RCC 7860 (cell line): ENCODE measurements at places on chromosomes 7 and 10.

DNA sequence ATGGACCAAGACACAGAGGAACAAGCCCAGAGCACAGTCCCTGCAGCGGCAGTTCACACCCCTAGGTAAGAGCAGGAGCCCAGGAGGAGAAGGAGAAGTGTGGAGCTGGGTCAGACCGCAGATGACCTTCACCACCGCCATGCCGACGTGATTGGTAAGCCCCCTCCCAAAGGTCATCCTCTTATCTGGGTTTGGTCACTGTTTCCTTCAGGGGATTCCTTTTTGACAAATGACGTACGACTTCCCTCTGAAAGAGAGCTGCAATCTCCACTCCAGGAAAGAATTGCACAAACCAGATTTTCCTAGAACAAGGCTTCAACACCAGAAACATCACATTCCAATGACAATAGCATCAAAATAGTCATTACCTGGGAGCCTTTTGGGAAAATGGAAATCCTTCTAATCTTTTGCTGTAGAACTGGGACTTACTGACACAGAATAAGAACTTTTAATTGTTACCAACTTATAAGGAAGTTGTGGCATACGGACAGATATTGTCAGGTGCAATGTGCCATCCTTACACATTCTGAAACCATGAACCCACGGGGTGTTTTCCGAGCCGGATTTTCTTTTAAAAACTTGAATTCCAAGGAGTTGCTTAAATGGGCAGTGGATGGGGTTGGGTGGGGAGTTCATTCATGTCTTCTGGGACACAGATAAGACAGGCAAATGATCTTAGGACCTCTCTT, 20.8 kb upstream of the ADAM12 start:
- no peak for DNase-seq

DNA sequence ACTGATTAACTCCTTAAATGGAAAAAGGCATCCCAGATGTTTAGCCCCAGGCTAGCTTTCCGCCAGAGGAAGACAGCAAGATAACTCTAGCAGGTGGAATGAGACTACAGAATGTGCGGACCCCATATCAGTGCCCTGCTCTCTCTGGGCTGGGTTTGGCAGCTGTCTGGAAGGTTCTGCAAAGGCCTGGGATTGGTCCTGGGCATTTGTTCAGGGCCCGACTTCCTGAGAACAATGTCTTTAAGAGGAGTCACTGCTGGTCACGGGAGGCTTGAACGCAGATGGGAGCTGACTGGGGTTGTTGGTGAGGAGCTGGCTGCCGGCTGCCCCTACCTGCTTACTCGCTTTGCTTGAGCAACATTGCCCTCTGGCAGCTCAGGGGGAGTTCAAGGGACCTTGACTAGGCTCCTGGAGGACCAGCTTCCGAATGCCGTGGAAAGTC, 130.6 kb upstream of the BTBD16 start:
- peak; percentile 66 for DNase-seq

DNA sequence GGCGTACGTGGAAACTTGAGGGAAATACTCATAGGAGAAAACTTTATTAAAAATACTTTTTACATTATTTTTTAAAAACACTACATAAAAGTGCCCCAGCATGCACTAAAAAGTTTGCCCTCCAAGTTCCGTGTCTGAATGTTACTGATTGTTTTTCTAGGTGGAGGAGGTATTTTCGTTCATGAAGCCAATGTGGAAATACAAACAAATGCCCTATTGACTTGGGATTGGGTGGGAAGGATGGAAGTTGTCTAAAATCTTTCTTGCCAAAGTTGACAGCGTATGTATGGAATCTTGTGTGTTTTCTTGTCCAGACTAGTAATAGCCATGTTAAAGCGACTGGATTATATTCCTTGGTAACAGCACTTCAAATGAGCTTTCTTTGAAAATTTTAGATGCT, 1.2 kb downstream of the PROSER2 start:
- no peak for DNase-seq

GRCh38 chr7:12923971-12924370, 236.5 kb downstream of the ARL4A start:
- DNase-seq: no peak

DNA sequence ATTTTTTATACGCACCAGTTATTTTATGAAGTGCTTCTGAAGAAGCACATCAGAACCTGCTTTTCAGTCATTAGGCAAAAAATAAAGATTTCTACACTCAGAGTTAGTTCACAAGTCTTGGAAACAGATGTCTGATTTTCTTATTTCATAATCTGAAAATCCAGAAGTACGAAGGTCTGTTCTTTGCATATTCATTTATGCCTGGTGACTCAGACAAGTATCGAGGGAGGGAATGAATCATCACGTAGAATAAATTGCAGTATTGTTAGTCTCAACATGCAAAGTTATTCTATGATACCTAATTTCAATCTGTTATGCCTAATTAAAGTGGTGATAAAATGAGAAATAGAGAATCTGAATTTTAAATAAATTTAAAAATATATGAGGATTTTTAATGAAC, 113.6 kb upstream of the SEM1 start:
- no peak for DNase-seq

GRCh38 chr7:37150856-37151255, 297.8 kb downstream of the ELMO1 start:
- DNase-seq: no peak

- DNase-seq: no peak
Observed at GRCh38 chr10:11702264-11702663, 39.9 kb upstream of the ECHDC3 start.

DNA sequence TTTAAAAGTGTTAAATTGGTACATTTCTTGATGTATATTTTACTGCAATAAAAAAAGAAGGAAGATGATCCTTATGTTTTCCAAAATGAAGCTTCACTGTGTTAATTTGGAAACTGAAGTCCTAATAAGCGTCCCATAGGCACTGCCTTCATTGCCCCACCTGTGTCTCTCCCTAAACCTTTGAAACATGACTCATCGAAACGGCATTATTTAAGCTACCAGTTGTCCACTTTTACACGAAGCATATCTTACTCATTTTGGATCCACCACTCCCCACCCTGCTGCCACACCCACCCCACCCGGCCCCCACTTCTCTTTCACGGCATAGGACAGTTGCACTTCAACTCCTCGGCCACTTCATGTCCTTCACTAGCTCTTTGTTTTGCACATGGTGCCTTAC, 85.5 kb downstream of the KIAA1549 start:
- no peak for DNase-seq

GRCh38 chr10:24513155-24513554, 210.5 kb downstream of the ARHGAP21 start:
- DNase-seq: no peak

DNA sequence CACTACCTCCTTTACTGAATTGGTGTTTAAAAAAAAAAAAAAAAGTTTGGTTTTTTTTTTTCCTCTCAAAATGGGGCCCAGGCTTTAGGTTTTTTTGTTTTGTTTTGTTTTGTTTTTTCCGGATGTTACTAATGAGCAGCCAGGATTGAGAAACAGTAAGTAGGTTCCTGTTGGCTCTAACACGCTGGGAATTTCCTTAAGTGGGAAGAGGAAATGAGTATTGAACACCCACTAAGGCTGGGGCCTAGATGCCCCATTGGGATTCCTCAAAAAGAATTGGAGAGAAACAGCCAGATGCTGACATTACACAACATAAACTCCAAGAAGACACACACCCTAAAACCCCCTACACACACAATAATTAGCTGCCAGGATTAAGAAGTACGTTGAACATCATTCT, 102.2 kb upstream of the NANOS1 start:
- no peak for DNase-seq

DNA sequence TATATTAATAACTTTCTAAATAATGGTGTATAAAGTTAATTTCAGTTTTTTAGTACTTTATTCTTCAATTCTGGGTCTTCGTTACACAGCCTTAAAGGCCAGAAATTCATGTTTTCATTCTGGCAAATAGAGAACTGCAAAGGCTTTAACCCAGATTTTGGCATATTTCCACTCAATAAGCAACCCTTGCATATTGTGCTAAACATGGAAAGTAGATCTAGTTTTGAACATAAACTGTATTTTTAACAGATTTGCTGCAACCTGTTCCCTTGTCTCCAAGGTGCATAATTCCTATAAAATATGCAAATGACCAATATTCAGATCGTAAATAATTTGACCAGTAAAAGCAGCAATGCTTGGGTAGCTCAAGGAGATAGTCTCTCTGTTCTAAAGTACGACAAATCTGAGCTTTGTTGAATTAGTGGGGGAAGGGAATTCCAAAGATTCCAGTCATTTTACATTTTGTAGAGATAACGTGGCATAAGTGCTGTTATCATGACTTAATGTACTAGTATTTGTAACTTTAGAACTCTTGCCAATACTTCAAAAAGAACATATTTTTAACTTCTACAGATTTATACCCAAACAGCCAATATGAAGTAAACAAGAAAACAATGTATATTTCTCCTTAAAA, 46.4 kb upstream of the RSBN1L start:
- DNase-seq: no peak

DNA sequence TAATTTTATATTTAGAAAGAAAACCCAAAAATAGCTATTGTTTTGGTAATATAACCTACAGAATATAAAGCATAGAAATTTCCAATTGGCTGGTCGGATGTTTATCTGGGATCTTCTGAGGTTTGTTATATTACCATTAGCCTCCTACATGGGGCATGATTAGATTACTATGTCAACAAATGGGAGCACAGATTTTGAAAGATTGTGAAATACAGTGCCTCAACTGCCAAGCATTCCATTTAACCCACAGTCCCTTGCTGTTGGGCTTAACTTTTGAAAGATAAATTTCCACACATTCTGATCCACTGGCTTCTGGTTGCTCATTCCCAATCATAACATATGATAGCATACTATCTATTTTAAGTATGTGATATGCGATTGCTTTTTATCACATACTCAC, 455.4 kb upstream of the C7orf33 start:
- no peak for DNase-seq

DNA sequence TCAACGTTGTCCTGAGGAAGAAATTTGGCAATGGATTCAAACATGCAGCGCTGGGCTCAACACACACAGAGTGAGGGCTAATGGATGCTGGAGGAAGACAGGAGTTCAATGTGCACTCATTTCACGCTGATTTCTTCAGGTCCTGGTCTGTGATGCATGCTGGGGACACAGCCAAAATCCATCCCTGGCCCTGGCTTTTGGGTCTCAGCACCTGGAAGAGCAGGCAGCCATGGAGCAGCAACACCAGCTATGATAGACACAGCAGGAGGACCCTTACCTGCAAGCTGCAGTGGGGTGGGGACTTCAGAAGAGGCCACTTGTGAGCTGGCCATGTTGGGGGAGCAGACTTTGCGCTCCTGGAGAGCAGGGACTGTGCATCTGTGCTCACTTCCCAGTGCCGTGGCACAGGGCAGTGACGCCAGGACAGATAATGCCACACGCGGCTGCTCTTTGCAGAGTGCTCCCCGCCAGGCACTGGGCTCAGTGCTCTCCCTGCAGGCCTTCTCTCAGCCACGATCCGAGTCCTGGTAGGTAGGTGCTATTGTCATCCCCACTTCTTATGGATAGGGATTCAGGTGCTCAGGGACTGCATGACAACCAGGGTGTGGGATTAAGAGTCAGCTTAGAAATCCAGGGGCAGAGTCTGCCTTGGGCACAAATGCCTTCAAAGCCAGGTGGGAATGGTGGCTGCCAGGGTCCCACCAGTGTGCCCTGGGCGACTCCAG, 138.8 kb upstream of the UNC5B start:
- DNase-seq: no peak

DNA sequence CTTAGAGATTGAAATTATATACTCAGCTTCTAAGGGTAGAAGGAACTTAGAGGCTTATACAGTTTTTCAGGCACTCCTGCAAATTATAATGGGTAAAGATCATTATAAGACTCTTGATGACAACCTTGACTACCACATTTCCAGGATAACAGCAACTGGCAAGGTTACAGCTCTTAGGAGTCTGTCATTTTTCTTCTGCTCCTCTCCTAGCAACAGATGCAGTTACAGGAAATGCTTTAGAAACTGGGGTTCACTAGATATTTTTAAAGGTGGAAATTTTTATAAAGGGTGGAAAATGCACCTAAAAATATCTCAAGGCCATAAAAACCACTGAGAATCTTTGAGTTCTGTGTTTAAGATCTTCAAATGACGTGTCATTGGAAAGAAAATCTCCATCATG, 185.8 kb downstream of the RELN start:
- DNase-seq: no peak

DNA sequence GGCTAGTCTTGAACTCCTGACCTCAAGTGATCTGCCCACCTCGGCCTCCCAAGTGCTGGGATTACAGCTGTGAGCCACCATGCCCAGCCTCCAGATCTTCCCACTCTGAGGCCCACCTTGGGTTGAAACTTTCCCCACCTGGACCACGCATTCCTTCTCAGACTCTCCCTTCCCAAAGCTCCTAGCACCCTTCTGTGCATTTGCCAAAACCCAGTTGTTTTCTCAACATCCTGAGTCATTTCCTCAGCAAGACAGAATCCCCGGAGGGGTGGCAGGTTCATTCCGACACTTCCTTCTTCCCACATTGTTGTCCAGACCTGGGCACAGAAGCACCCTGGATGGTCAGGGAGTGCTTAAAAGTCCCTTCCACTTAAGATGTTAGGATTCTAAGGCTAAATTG, 28.9 kb downstream of the BAG3 start:
- DNase-seq: peak; percentile 64

- no peak for DNase-seq
Observed at GRCh38 chr7:14836571-14837189, 65.9 kb downstream of the DGKB start.

GRCh38 chr7:28745351-28745750, 212.8 kb downstream of the TRIL start:
- DNase-seq: no peak

GRCh38 chr10:75462865-75463264, 31.4 kb downstream of the LRMDA start:
- DNase-seq: no peak

DNA sequence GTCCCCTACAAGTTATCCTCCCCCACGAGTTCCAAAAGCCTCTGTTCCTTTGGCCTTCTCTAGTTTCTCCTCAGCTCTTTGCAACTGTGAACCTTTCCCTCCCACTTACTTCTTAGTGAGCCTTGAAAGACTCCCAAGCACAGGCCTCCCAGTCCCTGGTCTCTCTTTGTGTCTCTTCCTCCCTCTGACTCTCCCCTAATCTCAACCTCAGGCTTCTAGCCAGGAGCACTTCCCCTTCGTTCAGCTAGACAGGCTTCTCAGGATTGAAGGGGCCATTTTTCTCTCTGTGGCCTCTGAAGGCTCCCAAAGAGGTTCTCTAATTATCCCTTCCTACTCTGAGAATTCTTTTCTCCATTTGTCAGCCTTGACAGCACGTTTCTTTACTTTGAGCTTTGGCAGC, 50.2 kb upstream of the PHYHIPL start:
- DNase-seq: no peak

- no peak for DNase-seq
Observed at GRCh38 chr7:4052130-4052529, 630.0 kb upstream of the FOXK1 start.

GRCh38 chr10:90561666-90562065, 296.2 kb downstream of the HTR7 start:
- DNase-seq: no peak

DNA sequence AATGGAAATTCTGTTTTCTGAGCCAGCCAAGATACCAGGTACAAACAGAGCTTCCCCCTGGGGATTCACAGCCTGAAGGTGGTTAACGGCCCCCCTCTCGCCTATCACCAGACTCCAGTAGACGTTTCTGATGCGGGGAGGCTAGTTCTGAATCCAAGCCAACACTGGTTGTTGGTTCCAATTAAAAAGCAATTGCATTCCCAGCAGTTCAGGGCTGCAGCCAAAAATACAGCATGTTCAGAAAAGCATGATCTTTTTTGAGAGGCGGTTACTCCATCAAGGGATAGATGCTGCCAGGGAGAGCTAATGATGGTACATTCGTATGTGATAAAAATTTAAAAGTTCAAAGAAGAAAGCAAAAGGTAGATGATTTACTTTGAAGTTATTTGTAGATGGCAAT, 481.0 kb downstream of the GALNT17 start:
- DNase-seq: no peak

GRCh38 chr10:114077815-114078219, 34.2 kb downstream of the ADRB1 start:
- DNase-seq: no peak
